Frontal cortex (tissue), 4 donors: ENCODE measurements at places on chromosomes 2 and 18. TPM values are rescaled to one million over a fixed set of nuclear protein-coding genes. Genes with fewer than 3 reads are reported as not detected.
A peak's percentile ranks its signal among the peaks of the same experiment; 100 is the strongest.

Gene GALM
- total RNA-seq, result 2.9 TPM

DNA sequence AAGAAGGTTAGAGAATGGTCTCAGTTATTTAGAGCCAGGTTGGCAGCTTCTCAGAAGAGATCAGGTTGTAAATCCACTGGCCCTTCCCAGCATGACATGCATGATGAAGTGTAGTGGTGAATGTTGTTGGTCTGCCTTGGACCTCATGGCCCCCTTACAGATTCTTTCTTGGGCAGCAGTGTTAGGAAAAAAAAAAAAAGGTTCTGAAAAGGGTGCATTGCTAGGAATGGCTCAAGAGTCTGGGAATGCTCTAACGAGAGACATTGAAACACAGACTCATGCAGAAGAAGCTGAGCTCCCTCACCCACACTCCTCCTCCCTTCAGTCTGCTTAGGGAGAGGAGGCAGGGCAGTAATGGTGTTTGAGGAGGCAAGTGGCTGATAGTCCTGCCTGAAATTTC, 105.5 kb downstream of the POLE4 start:
- no peak for DNase-seq

GRCh38 chr2:163687217-163687616, 48.6 kb downstream of the FIGN start:
- no peak for DNase-seq

DNA sequence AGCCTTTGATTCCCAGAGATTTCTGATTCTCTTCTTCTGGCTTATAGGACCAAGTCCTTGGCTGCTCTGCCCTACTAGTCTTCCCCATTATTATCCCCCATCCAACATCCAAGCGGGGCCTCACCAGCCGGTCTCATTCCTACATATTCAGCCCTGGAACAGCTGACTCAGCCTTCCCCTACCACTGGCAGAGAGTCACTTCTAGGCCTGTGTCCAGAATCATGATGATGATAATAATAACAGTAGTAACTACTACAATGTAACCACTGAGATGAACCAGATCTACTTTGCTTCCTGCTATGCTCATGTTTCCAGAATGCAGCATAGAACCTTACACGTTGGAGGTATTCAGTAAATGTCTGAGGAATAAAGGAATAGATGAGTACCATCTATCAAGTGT, 295.2 kb downstream of the SRBD1 start:
- no peak for DNase-seq

- DNase-seq, result no peak
Observed at GRCh38 chr18:69870736-69871135, 76.9 kb downstream of the CD226 start.

Gene EFR3B
- 42.0 TPM for total RNA-seq

GRCh38 chr2:86825693-86826381, 35.1 kb upstream of the CD8A start:
- no peak for DNase-seq

DNA sequence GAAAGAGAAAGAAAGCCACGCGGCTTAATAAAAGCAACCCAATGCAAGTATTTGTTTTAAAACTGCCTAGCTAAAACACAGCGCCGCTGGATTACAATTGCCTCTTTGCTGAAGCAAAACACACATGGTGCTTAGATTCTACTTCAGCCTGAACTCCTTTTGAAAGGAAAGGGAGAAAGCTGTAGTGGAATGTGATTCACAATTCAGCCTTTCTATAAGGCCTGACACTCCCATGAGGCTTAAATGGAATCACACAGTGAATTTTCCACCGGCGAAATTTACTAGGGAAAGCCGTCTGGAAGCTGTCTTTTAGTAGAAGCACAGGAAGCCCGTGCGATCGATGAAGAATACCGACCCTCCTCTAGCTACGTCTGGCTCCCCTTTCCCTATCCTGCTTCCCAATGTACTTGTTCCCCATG, 348.0 kb downstream of the DLGAP1 start:
- no peak for DNase-seq

Gene ANKRD30B
- 3.3 TPM for total RNA-seq

DNA sequence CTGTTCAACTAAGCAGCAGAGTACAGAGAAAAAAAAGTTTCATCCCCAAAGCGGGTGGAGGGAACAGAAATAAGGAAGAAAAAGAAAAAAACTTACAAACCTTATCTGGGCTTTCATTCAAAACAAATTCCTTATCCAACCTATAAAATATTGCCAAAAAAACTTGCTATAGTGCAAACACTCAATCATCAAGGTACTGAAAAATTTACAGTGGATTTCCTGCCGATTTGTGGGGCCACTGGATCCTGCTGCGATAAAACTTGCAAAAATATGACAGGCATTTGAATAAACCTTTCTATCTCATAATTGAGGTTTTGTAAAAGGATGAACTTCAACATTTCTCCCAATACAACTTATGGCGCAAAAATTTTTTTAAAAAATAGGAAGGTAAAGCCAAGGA, 77.0 kb downstream of the ZNF521 start:
- DNase-seq, result no peak

DNA sequence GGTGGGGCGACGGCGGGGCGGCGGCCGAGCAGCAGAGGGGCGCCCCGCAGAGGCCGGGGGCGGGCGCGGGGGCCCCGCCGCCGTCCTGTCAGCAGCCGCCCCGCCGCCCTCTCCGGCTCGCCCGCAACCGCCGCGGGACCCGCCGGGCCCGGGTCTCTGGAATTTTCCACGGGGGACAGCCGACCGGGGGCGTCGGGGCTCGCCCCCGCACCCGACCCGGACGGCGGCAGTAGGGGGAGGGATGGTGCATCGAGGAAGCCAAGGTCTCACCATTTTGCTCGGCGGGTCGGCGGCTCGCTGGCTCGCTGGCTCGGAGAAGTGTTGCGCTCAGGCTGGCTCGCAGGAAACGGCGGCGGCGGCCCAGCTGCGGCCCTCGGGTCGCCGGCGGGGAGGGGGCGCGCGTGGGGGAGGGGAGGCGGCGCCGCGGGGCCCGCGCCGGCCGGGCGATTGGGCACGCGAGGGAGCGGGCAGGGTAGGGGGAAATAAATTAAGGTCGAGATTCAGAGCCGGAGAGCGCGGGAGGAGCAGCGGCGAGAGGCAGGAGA, 405 bp downstream of the PPP3R1 start:
- DNase-seq, result peak; percentile 35

Gene PPP1CB
- total RNA-seq, result 428 TPM

Gene ANKRD30BL
- 12.6 TPM for total RNA-seq

Gene ZDBF2
- 31.4 TPM for total RNA-seq

GRCh38 chr18:9353596-9353995, 19.0 kb downstream of the TWSG1 start:
- no peak for DNase-seq

- DNase-seq, result no peak
Observed at GRCh38 chr18:43932140-43932539, 654.9 kb upstream of the SYT4 start.

- no peak for DNase-seq
Observed at GRCh38 chr2:216474925-216475670, 23.5 kb upstream of the RPL37A start.

- DNase-seq, result no peak
Observed at GRCh38 chr2:187081461-187081860, 232.5 kb upstream of the ZSWIM2 start.

DNA sequence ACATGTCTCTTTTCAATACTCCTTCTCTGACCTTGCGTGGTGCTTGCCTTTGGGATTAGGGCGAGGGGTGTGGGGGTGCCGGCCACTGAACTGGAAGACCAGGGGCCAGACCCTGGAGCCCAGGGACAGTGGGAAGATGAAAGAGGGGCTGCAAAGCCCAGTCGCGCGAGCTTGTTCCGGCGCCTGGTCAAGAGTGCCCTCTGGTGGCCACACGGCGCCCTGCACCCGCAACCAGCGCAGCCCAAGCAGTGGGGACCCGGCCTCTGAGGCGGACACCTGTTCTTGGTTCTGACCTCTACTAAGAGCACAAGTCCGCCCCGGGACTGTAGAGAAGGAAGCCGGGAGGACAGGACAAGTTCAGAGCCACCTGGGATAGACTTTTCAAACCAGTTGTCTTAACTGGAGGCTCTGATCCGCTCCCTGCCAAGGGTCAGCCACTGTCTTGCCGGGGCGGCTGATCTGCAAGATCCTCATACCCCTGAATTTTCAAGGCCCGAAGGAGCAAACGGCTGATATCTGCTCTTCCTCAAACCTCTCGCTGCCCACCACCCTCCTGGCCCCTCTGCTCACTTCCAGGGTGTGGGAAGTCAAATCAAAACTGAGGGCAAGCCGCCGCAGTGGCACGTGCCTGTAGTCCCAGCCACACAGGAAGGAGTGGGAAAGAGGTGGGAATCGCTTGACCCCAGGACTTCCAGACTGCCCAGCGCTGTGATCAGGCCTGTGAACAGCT, 14.9 kb upstream of the MSH6 start:
- DNase-seq, result peak; percentile 28

Gene RGPD3
- total RNA-seq, result 1.2 TPM

Gene TACR1
- total RNA-seq, result 1.2 TPM

DNA sequence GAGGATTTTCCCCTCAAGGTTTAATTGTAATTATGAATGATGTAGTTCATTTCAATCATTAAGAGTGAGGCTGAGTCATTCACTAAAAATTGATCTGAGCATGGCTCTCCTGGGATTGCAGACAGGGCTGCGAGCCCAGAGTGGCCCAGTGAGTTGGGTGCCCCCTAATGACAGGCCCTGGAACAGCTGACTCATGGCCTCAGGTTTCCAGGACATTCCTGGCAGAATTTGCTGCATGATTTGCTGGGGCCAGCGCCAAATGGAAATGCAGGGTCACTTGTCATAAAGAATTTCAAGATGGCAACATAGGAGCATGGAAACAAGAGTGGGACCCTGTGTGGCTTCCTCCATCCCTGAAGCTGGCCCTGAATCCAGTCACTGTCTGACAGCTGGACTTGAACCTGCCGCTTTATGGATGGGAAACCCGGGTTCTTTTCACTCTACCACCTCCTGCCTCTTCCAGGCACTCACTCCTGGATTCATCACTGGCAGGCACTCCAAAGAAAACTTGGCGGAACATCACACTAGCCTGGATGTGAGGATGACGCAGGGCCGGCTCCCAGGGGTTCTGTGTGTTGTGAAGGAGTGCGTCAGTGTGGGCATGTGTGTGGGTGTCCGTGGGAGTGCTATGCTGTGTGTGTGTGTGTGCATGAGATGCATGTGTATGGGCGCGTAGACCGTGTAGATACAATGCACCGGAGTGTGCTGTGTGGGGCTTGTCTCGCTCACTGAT, 15.2 kb downstream of the OTOF start:
- DNase-seq, result no peak

DNA sequence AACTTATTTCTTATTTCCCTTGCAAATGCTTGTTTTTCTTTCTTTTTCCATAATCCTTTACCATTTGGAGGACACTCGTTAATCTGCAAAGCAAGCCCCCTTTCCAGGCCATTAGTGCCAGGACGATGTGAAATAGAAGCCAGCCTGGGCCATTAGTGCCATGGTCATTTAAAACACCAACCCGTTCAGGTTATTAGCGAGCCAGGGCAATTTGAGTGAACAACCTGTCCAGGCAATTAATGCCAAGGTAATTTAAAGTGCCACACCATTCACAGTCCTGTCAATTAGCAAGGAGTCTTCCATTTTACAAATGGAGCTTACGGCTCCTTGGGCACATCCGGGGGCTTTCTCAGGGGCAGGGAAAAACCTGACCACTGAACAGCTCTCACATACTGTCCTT, 370.6 kb downstream of the HRH4 start:
- DNase-seq, result no peak

- DNase-seq, result no peak
Observed at GRCh38 chr2:161246281-161246680, 61.9 kb upstream of the PSMD14 start.

Gene CCBE1
- 32.6 TPM for total RNA-seq

DNA sequence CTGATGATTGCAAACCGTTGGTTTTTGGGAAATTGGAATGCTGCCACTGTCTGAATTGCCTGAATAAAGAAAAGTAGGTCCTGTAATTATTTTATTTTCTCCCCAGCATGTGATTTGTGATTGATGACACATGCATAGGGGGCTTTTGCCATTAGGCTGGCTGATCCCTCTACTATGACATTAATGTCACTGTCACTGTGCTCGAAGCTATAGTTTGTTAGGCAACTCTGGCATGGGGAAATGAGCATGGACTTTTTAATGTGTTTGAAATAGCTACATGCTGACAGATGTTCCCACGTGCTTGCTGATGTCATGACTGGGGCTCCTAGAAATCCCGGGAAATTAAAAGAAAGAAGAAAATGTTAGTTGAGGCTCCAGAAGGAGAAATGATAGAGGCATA, 99.1 kb downstream of the HRH4 start:
- no peak for DNase-seq

DNA sequence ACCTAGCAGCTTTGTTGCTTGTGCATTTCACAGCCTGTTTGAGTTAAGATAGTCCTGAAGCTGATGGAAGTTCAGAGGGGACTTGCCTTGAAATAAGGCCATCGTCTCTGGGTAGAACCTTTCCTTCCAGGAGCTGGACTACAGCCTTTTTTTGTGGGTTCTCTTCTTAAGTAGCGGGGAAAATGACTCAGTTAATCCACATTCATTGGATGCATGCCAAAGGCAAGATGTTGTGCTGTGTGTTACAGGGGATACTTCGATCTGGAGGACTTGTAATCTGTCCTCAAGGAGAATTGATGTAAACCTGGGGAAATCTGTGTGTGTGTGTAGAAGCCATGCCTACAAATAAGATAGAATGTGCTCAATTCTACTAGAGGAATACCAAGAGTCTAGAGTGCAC, 46.8 kb downstream of the RPIA start:
- DNase-seq, result no peak

DNA sequence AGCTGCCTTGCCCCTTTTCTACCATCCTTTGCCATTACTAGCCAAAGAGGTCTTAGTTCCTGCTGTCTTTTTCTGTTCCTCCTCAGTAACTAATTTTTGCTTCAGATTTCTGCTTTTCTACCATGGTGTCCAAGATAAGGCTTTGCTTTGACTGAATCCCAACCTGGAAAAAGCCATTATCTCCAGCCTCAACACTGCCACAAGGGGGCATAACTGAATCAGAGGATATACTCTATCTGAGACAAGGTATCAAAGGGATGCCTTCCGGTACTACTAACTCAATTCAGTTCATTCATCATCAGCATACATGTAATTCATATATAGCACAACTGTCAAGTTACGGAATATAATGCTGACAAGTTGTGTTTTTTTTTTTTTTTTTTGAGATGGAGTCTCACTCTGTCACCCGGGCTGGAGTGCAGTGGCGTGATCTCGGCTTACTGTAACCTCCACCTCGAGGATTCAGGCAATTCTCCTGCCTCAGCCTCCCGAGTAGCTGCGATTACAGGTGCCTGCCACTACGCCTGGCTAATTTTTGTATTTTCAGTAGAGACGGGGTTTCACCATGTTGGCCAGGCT, 11.4 kb downstream of the OSGEPL1 start:
- DNase-seq, result no peak

- no peak for DNase-seq
Observed at GRCh38 chr2:198376677-198377076, 572.3 kb downstream of the PLCL1 start.

DNA sequence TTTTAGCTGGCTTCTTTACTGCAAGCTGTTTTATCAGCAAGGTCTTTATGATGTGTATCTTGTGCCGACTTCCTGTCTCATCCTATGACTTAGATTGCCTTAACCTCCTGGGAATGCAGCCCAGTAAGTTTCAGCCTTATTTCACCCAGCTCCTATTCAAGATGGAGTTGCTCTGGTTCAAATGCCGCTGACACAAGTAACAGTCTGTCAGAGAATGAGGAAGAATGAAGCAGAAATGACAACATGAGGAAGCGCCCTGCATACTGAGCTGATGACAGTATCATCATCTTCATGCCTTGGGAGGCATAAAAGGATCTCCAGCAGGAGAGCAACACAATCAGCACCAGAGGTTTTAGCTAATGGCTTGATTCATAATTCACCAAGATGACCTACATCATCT, 309.4 kb downstream of the NBAS start:
- no peak for DNase-seq
